ENCODE measurements at places on chromosomes 16 and 17. TPM values are rescaled to one million over a fixed set of nuclear protein-coding genes. Genes with fewer than 3 reads are reported as not detected.

- no peak for DNase-seq
Observed at GRCh38 chr17:1211287-1211686, 31.5 kb upstream of the ABR start.

Gene FBXL16
- 4.5 TPM for total RNA-seq

Gene IKZF3
- 0.41 TPM for total RNA-seq

DNA sequence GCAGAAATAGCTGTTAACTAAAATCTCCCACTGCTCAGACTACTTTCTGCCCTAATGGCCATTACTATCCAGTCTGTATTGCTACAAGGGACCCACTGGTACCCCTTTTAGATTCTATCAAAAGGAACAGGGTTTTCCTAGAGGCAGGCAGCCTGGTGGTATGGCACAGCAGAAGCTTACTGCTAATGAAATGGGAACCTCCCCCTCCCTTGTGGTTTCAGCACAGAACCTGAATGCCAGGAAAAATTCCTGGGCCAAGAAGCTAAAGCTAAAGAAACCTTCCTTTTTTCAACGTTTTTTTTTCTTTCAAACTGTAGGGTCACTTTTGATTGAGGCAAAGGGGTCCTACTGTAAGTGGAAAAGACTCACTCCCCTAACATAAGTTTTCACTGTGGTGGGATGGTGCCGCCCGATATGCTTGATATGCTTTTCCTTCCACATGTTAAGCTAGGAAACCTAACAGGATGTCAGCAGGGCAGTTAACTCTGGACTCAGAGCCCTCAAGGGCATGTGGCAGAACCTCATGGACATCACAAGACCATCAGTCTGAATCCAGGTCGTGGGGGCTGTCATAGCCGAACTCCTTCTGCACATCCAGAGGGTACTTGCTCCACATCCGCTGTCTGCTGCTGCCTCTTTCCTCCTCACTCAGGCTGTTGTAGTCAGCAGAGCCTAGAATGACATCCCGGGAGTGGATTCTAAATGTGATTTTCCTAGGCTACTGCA lies 9.8 kb downstream of the SLC7A6OS start:
- DNase-seq = no peak

Gene MRTFB
- 37.5 TPM for total RNA-seq

Gene MAF
- 15.9 TPM for total RNA-seq

Measured in frontal cortex (tissue), 4 donors.